COLO829 (cell line): ENCODE measurements at places on chromosomes 4 and X.

DNA sequence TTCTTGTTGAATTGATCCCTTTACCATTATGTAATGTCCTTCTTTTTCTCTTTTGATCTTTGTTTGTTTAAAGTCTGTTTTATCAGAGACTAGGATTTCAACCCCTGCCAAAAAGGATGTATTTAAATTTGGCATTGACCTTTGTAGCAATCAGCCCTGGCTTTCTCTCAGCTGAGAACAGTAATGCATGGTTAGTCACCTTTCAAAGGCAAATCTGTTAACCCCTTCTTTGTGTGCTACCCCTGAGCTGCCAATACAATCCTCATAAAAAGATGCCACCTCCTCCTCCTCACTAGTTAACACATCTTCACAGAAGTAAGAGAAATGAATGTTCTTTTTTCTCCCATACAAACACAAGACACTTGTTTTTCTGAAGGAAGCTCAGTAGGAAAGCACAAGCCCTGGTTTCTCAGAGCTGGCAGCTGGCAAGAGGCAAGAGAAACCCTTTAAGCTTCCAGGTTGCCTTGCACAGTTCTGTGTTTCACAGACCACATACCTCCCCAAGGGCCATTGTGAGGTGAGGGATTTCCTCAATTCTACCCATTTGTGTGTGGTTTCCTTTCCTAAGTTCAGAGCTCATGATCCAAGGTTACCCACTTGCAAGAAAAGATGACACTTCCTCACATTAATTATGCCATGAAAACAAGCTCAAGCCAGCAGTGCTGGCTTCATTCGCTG, 122.6 kb downstream of the RCHY1 start:
- no peak for DNase-seq

- DNase-seq, result peak; percentile 29
These were observed 98.4 kb downstream of the ZNF827 start for GRCh38 chr4:145840162-145840768.

DNA sequence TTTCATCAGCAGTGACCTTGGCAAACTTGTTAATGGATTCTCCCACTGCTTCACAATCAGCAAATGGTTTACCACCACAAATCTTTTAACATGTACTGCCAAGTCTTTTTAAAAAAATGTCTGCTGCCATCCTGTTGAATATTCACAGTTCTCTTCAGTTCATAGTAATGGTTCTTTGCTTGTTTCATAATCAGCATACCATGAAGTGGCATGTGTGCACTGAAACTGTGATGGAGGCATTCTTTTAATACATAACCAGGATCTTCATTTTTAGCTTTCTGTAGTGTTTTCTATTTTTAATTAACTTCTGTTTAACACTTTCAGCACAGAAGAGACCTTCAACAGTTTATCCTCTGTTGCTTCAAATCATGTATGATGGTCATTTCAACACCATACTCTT, 230.1 kb upstream of the ARSJ start:
- DNase-seq, result no peak

DNA sequence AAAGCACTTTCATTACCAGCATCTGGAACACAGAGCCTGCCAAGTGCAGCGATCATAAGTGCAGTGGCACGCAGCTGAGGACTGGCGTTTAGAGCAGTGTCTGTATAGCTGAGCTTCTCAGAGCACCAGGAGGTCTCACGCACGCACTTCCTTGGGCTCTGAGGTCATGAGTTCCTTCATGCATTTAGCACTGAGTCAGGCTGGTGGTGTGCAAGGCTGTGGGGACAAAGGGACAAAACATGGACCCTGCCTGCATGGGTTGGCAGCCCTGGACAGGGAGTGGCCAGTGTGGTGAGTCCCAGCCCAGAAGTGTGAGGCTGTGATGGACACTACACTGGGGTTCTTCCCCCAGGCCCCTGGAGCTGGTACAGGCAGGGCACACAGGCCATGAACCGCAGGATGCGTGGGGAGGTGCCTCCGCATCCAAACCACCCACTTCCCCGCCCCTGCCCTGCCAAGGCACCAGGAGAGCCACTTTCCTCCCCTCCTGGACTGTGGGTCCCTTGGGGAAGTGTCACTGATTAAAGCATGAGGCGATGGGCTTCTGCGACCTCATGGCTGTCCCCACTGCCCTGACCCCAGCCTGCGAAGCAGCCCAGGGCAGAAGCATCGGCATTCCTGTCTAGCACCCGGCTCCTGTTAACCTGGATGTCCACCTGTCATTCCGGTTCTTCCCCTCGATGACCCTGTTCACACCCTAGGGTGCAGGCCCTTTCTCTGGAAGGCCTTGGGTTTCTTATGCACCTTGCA, 37.2 kb upstream of the GPR78 start:
- no peak for DNase-seq

- DNase-seq, result no peak
These were observed 233.3 kb upstream of the EDNRA start for GRCh38 chr4:147247579-147247978.

DNA sequence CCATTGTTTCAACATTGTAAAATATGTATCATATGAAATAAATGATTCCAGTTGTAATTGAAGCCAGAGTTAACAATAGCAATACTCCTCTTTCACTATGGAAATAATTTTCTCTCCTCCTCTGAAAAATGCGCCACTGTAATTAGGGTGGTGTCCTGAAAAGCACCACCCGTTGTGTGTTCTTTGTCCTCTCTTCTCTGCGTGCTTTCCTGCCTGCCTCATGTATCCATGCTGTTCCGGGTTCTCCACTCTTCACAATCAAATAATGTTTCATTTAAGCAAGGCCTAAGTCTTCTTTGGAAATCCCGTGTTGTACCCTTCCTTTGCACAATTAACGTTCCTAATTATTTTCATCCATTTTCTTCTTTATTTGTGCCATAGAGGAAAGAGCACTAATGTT, 293.3 kb downstream of the ADGRL3 start:
- DNase-seq, result no peak

GRCh38 chrX:20515841-20516461, 249.2 kb upstream of the RPS6KA3 start:
- DNase-seq, result peak; percentile 61

DNA sequence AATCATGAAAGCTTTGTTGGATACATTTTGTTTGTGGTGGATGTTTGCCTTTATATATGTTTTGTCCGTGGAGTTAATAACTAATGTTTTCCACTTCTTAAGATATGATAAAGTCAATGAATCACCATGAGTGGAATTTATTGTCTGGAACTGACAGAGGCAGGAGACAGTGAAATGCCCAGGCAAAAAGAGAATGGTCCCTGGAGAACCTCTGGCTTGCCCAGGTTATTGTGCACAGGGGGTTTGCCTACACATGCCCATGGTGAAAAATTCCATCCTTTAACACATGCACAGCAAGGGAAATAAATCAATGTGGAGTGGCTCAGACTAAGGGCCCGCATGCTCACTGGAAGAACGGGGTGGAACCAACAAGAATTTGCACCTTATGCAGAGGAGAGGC, 964.3 kb upstream of the GRIA3 start:
- DNase-seq, result no peak
